ENCODE measurements at places on chromosomes 6 and 20.

GRCh38 chr6:150696190-150696589 lies 96.5 kb downstream of the PLEKHG1 start:
- no peak for DNase-seq
- H3K27me3 ChIP-seq: no peaks in the 10 kb centered on the region
- H3K4me3 ChIP-seq: no peak overlapping the region
- no peak overlapping the region for H3K27ac ChIP-seq
- peaks cover 5% of the 10 kb centered on the region for H3K4me1 ChIP-seq

DNA sequence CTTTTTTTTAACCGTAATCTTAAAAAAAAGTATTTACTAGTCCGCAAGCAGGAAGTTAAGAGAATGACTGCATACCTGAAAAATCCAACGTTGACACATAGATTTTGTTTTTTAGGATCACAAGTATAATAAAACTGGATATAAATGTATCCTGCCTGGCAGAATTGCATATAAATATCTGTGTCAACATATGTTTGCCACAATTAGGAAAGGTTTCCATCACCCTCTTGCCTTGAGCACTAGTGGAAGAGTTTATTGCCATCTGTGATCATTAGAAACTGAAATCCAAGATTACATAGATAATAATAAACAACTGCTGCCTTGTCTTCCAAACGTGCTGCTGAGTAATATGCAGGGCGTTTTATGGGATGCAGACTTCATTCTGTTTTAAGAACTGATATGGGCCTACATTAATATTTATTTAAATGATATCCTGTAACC lies 27.9 kb downstream of the PLEKHG1 start:
- H3K4me3 ChIP-seq: no peak overlapping the region
- H3K4me1 ChIP-seq: peaks cover 16% of the 10 kb centered on the region
- DNase-seq: no peak
- no peak overlapping the region for H3K27ac ChIP-seq

GRCh38 chr6:159084493-159085091 lies 39.8 kb upstream of the TAGAP start:
- peaks cover 2% of the 10 kb centered on the region for H3K36me3 ChIP-seq
- H3K4me1 ChIP-seq: peaks cover 14% of the 10 kb centered on the region
- H3K27ac ChIP-seq: no peak overlapping the region
- no peaks in the 10 kb centered on the region for H3K27me3 ChIP-seq
- no peak for DNase-seq

- H3K4me1 ChIP-seq: no peaks in the 10 kb centered on the region
- H3K27ac ChIP-seq: no peak overlapping the region
- no peaks in the 10 kb centered on the region for H3K36me3 ChIP-seq
- H3K27me3 ChIP-seq: peaks cover 18% of the 10 kb centered on the region
Observed at GRCh38 chr6:83314693-83315092, 116.2 kb downstream of the ME1 start.

GRCh38 chr20:19890445-19891051 lies 126.6 kb upstream of the NAA20 start:
- H3K27ac ChIP-seq: no peak overlapping the region
- no peaks in the 10 kb centered on the region for H3K4me1 ChIP-seq
- no peak overlapping the region for H3K4me3 ChIP-seq
- no peaks in the 10 kb centered on the region for H3K36me3 ChIP-seq

DNA sequence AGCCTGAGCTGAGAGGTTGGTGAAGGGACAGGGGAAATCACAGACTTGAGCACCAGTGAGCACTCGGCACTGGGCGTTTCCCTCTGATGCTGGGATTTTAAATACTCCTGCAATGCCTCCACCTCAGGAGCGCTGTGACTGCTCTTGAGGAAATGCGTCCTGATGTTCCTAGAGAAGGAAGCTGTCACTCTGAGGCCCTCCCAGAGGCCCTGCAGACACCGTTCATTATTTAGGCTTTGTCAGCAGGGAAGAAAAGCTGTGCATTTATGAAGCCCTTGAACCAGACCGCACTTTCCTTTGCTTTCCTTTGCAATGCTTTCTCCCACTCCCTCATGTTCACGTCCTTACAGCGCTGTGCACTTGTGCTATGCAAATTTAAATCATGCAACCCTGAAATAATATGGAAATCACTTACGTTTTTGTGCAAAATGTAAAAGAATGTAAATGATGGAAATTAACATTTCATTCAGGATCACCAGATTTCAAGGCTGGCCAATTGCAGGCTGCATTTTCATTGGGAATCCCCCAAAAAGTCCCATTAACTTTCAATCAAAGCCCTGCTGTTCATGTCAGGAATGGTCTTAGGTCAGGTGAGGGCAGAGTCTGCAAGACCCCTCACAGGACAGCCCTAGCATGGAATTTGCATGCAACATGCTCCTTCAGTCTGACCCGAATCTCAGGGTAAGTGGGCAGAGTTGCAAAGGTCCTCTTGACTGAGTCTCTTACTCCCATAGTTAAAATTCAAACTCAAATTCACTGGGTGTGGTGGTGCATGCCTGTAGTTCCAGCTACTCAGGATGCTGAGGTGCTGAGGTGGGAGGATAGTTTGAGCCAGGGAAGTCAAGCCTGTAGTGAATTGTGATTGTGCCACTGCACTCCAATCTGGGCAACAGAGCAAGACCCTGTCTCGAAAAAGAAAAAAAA lies 45.8 kb upstream of the SYNDIG1 start:
- H3K36me3 ChIP-seq: no peaks in the 10 kb centered on the region
- no peaks in the 10 kb centered on the region for H3K4me1 ChIP-seq
- H3K27me3 ChIP-seq: peaks cover 59% of the 10 kb centered on the region
- DNase-seq: no peak
- no peak overlapping the region for H3K27ac ChIP-seq

- H3K27me3 ChIP-seq: no peaks in the 10 kb centered on the region
- H3K27ac ChIP-seq: no peak overlapping the region
- DNase-seq: no peak
- no peak overlapping the region for H3K4me3 ChIP-seq
- H3K36me3 ChIP-seq: peaks cover 28% of the 10 kb centered on the region
Observed at GRCh38 chr20:63923651-63924050, 28.7 kb downstream of the DNAJC5 start.

DNA sequence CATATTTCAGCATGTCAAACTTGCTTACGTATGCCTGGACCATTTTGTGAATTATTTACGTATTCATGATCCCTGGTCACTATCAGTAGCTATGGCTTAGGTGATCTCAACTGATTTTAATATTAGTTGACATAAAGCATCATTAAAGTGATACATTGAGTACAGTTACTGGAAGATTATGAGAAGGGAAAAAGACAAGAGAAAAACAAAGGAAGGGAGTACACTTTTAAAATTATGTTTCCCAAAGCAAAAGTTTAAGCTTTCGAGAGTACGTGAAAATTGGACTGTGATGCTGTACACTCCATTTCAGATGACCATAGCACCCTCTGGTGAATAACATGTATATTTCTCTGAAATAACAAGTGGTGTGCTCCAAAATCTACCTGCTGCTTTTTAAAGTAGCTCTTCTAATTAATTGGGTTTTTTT lies 215.0 kb upstream of the HSF2 start:
- DNase-seq: no peak
- H3K36me3 ChIP-seq: no peaks in the 10 kb centered on the region

GRCh38 chr6:7886132-7886531 lies 24.5 kb downstream of the TXNDC5 start:
- no peak overlapping the region for H3K27ac ChIP-seq
- H3K27me3 ChIP-seq: no peaks in the 10 kb centered on the region
- H3K4me3 ChIP-seq: no peak overlapping the region
- H3K4me1 ChIP-seq: no peaks in the 10 kb centered on the region
- peaks cover 24% of the 10 kb centered on the region for H3K36me3 ChIP-seq

DNA sequence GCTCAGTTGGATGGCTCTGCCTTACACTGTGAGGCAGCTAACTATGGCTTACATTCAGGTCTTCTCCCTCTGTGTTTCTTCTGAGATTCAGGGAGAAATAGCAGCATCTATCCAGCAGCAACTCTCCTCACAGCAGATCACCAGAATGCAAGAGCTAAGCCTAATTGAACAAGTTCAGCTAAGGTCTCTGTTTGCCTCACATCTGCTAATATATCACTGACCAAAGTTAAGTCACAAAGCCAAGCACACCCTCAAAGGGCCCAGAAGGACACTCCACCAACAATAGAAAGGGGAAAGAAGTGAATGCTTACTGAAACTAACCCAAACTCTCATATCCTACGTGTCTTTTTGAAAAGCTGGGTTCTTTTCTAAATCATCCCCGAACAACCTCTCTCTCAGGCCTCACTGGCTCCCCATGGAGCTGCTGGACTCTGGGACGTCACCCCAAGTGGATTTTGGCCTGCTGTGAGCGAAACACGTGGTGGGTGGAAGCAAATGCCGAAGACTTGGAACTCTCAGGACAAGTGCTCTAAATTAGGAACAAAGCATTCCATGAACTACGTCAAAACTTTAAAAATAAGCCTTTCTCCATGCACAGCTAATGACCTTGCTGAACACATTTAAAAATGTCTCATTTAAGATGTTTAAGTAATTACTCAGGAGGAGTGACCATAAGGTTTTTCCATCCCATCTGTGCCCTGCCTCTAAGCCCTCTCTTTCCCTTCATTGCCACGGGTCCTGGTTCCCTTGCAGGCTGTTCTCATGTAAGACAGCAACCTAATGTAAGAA lies 167.5 kb upstream of the PLCB4 start:
- no peak overlapping the region for H3K4me3 ChIP-seq
- no peak for DNase-seq
- H3K27me3 ChIP-seq: no peaks in the 10 kb centered on the region
- no peaks in the 10 kb centered on the region for H3K4me1 ChIP-seq

- no peaks in the 10 kb centered on the region for H3K27me3 ChIP-seq
- H3K4me3 ChIP-seq: no peak overlapping the region
- no peak for DNase-seq
- H3K4me1 ChIP-seq: no peaks in the 10 kb centered on the region
Observed at GRCh38 chr6:161803131-161803530, 529.3 kb upstream of the AGPAT4 start.

DNA sequence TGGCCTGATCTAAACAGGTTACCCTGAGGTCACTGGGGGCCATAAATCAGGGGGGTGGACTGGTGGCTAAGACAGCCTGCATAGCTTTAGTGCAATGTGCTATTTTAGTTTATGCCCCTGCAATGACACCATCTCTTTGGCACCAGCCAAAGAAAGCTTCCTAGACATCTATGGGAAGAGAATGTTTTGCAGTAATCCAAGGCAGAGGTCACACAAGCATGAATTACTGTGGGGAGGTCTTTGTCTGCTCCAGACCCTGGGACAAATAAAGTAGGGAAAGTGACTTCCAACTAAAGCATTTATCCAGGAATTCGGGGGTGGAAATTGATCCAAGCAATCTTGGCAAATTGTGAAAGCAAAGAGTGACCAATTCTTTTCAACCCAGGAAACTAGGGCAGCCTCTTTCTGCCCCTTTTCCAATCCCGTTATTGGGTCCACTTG lies 5.3 kb downstream of the RIPOR2 start:
- DNase-seq: no peak
- peak overlapping the region; percentile 99 for H3K4me3 ChIP-seq
- no peaks in the 10 kb centered on the region for H3K27me3 ChIP-seq
- H3K27ac ChIP-seq: peak overlapping the region; percentile 82
- H3K4me1 ChIP-seq: peaks cover 34% of the 10 kb centered on the region

DNA sequence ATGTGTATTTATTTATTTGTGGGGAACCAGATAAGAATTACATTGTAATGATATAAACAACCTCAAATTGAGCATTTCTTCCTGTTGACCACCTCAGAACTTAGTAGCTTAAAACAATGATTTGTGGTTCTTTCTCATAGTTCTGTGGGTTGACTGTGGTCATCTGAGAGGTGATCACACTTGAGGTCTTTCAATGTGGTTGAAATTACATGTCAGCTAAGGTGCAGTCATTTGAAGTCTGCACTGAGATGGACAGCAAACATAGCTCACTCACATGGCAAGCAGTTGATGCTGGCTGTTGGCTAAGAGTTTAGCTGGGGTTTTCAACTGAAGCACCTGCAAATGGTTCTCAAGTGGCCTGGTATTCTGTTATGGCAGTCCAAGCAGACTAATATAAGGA lies 436.7 kb upstream of the MAP3K7 start:
- no peak overlapping the region for H3K4me3 ChIP-seq
- no peaks in the 10 kb centered on the region for H3K4me1 ChIP-seq
- DNase-seq: no peak
- no peaks in the 10 kb centered on the region for H3K36me3 ChIP-seq
- H3K27me3 ChIP-seq: no peaks in the 10 kb centered on the region
- H3K27ac ChIP-seq: no peak overlapping the region

GRCh38 chr6:91654793-91655192 lies 1067.9 kb upstream of the MAP3K7 start:
- no peak overlapping the region for H3K27ac ChIP-seq
- H3K27me3 ChIP-seq: no peaks in the 10 kb centered on the region
- no peaks in the 10 kb centered on the region for H3K36me3 ChIP-seq
- H3K4me3 ChIP-seq: no peak overlapping the region
- no peaks in the 10 kb centered on the region for H3K4me1 ChIP-seq

GRCh38 chr6:142274656-142275055 lies 27.2 kb upstream of the ADGRG6 start:
- no peaks in the 10 kb centered on the region for H3K36me3 ChIP-seq
- H3K4me3 ChIP-seq: no peak overlapping the region
- no peak for DNase-seq
- H3K4me1 ChIP-seq: no peaks in the 10 kb centered on the region

GRCh38 chr20:54524849-54525248 lies 49.5 kb downstream of the DOK5 start:
- H3K4me1 ChIP-seq: no peaks in the 10 kb centered on the region
- H3K36me3 ChIP-seq: peaks cover 1% of the 10 kb centered on the region
- H3K4me3 ChIP-seq: no peak overlapping the region
- peaks cover 19% of the 10 kb centered on the region for H3K27me3 ChIP-seq

DNA sequence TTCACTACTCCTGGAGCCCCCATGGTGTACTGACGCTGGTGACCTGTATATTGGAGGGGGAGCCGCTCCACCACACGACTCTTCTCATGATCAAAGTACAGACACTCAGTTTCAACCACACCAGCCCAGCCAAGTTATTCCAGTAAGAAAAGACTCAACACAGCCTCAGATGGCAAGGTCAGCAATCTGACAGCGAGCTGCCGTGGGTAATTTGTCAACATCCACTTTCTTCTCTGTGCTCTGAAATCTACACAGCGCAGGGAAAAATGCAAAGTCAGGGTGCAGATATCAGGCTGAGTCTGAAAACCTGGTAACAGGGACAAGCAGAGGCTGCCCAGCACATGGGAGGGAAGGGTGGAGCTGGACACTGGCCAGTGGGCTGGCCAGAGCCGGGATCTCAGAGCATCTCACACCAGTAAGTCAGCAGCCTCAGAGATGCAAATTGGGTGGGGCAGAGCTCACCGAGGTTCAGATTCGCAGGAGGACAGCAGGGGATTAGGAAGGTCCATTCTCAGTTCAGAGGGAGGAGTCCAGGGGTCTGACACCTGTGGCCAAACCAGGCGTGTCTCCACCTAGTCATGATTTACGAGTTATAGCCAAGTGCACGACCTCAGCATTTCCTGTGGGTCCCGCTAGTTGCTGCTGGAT lies 44.5 kb upstream of the RPS6KA2 start:
- DNase-seq: no peak
- no peaks in the 10 kb centered on the region for H3K36me3 ChIP-seq
- H3K27ac ChIP-seq: no peak overlapping the region
- peaks cover 75% of the 10 kb centered on the region for H3K27me3 ChIP-seq

GRCh38 chr20:63089051-63089907 lies 82.5 kb upstream of the BHLHE23 start:
- no peak overlapping the region for H3K27ac ChIP-seq
- H3K4me3 ChIP-seq: no peak overlapping the region
- no peak for DNase-seq
- H3K36me3 ChIP-seq: peaks cover 2% of the 10 kb centered on the region
- H3K27me3 ChIP-seq: peaks cover 56% of the 10 kb centered on the region

Data from central memory CD8-positive, alpha-beta T cell (primary cell).